ENCODE measurements at places on chromosomes 1 and 21.

DNA sequence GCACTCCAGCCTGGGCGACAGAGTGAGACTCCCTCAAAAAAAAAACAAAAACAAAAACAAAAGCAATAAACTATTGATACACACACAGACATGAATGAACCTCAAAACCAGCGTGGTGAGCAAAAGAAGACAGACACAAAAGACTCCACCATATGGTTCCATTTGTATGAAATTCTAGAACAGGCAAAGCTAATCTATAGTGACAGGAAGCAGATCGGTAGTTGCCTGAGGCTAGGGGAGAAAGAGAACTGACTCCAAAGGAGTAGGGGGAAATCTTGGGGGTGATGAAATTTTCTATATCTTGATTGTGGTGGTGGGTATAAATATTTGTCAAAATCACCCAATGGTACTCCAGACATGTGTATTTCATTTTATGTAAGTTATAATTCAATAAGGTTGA, 20.9 kb downstream of the LACTBL1 start:
- no peak for DNase-seq

DNA sequence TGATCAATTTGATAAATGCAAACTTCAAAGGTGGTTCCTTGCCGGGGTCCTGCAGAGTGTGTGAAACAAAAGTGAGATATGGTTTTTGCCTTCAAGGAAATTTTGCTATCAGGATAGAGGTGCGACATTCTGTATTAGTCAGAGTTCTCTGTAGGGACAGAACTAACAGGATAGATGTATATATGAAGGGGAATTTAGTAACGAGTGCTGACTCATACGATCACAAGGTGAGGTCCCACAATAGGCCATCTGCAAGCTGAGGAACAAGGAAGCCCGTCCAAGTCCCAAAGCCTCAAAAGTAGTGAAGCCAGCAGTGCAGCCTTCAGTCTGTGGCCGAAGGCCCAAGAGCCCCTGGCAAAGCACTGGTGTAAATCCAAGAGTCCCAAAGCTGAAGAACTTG, 157.0 kb downstream of the RYR2 start:
- DNase-seq: no peak

DNA sequence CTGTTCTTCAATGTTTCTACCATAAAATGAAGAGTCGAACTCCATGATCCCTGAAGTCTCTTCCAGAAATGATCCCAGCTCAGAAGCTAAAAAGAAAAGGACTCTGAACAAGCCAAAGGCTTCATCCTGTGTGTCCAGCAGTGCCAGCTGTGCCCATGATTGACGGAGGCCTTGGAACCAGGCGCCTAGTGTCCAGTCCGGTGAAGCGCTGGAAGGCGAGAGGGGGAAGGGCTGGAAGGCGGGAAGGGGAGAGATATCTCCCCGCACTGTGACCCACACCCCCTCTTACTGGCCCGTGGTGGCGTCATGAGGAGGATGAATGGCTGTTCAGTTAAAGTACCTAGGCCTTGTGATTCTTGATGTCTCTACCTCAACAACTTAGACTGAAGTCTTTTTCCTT, 10.4 kb upstream of the PLEKHA6 start:
- no peak for DNase-seq

- DNase-seq: no peak
These were observed 55.6 kb upstream of the ADAR start for GRCh38 chr1:154663471-154664060.

DNA sequence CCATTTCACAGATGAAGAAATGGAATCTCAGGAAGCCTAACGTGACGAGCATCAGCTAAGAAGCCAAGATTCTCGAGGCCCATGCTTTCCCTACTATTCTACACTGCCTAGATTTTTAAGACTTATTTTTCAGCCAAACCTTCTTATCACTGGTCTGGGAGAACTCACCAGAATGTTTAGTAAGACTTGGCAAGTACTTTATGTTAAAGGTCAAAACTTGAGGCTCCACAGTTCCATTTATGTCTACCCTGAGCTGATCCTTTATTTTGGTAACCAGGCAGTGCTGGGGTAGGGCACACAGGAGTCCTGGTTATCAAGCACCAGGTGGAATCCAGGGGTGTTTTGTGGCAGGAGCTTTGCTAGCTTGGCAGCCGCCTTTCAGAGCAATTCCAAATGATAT, 16.8 kb downstream of the PLXNA2 start:
- no peak for DNase-seq

- DNase-seq: no peak
These were observed 76.0 kb downstream of the POFUT2 start for GRCh38 chr21:45211661-45212060.

- no peak for DNase-seq
These were observed 196.2 kb downstream of the ADSS2 start for GRCh38 chr1:244255426-244255965.

DNA sequence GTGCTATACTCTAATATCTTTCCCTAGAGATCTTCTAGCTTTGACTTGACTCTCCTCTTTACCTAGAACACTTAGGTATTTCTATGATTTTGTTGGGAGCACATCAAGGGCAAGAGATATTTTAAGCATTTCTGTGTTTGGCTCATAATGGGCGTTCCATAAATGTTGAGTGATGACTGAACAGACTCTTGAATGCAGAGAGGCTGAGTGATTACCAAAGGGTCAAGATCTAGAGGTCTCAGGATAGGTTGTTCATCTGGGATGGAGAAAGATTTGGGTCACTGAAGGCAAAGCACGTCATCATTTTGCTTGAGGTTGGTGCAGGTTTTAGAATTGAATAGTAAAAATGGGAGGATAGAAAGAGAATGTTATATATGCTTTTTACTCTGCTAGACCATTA, 705.4 kb upstream of the B3GALT2 start:
- DNase-seq: no peak

Measured in CD4-positive, alpha-beta T cell treated with Interleukin-10 for 1 hour (primary cell).